EH (cell line): ENCODE measurements at places on chromosomes 12 and 14.

- DNase-seq = no peak
These were observed 20.7 kb upstream of the CREBL2 start for GRCh38 chr12:12590961-12591360.

GRCh38 chr14:93759719-93760307 lies 28.5 kb downstream of the PRIMA1 start:
- DNase-seq = no peak

DNA sequence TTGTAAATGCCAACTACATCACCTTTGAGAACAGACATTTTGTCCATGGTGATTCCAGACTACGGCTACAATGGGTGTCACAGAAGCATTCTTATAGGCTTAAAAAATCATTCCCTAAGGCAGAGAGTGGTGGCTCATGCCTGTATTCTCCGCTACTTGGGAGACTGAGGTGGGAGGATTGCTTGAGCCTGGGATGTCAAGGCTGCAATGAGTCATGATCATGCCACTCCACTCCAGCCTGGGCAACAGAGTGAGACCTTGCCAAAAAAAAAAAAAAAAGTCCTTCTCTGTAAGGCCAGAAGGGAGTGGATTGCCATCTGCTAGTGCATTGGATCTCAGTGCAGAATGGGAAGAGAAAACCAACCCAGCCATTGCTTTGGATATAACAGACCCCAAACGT lies 522.5 kb downstream of the VRK1 start:
- no peak for DNase-seq

DNA sequence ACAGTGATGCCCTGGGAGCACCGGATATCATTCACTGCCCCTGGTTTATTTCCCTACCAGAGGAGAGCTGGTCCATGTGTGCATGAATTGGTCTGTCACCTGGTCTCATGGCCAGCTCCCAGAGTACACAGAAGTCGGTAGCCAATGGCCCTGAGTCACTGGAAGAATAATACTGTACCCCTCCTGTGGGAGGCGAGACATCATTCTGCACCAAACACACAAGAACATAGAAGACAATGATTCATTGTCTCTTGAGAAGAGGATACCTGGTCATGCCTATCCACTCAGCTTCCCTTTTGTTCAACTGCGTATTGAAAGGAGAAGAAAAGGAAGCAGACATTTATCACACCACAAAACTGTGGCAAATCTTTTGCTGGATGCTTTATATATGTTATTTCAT lies 216.2 kb downstream of the DPF3 start:
- no peak for DNase-seq

GRCh38 chr12:67833602-67834001 lies 155.6 kb upstream of the IFNG-AS1 start:
- no peak for DNase-seq

DNA sequence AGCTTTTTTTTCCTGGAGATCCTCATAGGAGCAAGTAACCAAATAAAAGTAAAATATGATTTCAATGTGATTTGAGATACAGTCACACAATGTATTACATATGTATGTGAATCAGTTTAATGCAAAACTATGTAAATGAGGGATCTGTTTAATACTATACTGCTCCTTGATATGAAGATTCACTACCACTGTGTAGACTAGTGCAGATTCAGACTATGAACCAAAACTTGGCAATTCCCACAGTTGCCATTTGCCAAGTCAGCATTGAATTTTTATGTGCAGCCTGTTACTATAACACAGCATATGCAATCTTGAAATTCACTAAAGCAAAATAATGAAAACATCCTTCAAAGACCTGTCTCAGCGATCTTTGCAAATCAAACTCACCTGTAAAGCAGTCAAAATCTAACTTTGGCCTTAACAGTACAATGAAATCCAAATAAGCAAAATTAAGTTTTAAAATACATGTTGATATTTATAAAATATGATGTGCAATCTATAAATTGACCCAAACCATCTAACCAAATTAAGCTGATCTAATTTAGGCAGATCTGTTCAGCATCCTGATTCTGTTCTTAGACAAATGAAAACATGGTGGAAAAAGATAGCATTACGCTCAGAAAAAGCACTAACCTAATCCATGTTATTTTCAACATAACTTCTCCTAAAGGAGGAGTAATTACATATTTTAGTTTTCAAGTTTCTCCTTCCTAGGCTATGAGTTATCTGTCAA lies 25.5 kb upstream of the LMNTD1 start:
- DNase-seq = no peak

DNA sequence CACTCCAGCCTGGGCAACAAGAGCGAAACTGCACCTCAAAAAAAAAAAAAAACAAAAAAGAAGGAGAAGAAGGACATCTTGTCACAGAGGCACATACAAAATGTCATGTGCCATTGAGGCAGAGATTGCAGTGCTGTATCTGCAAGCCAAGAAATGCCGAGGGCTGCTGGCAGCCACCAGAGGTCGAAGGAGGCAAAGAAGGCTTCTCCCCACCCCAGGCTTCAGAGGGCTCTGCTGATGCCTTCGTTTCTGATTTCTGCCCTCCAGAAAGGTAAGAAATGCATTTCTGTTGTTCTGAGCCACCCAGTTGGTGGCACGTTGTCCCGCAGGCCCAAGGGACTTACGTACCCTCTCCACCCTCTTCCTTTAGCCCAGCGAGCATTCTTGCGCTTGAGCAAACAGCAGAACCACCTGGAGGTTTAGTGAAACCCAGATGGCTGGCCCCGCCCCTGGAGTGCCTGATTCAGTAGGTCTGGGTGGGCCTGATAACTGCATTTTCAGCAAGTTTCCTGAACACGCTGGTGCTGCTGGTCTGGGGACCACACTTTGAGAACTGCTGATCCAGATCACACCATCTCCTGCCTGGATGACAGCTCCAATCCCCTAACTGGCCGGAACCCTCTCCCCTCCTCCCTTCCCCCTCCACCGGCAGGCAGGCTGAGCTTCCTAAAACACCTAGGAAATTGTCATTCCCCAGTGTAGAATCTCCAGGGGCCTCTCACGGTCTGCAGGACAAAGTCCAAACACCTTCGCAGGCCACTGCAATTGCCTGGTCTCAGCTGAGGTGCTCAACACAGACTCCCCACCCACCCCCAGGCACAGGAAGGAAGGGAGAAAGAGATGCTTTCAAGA lies 21.1 kb upstream of the SCARB1 start:
- DNase-seq = no peak

GRCh38 chr12:55636853-55637252 lies at the start of gene OR10P1:
Gene OR10P1, plus strand, starts transcription at chr12:55636892. Its CDS starts 0 bp downstream, at chr12:55636892.
- no peak for DNase-seq

- no peak for DNase-seq
These were observed 13.0 kb upstream of the NUP107 start for GRCh38 chr12:68673788-68674187.

DNA sequence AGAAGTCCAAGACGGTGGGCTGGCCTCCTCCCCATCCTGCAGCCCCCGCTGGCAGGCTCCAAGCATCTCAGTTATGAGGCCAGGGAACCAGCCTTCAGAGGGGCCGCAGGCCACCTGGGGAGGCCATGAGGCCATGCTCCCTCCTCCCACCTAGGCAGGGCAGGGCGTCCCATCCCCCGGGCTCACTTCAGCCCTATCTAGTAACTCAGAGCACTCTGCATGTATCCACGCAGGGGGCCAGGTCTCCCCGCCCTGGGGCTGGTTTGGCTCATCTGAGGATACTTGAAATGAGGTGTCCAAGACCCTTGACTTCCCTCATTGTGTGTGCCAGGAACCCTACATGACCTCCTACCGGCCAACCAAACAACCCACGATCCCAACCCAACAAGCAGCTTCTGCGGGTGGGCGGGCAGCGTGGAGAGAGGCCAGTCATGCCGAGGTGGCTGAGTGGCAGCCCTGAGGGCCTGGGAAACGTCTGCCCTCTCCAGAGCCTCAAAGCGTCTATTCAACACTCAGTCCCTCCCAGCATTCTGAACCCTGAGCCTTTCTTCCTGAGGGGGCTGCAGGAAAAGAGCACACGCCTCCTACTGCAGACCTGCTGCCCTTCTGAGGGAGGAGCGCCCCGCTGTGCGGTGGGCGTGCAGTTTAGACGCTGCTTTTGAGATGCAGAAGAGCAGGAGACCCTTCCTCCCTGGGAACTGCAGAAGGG lies 16.8 kb downstream of the ISCA2 start:
- DNase-seq = peak; percentile 53
